ENCODE measurements at places on chromosomes 7 and 10.

- no peak for DNase-seq
Measured at GRCh38 chr7:20010877-20011276, 206.3 kb downstream of the MACC1 start.

GRCh38 chr10:73886085-73886529 lies 11.8 kb upstream of the CAMK2G start:
- DNase-seq: peak; percentile 85

DNA sequence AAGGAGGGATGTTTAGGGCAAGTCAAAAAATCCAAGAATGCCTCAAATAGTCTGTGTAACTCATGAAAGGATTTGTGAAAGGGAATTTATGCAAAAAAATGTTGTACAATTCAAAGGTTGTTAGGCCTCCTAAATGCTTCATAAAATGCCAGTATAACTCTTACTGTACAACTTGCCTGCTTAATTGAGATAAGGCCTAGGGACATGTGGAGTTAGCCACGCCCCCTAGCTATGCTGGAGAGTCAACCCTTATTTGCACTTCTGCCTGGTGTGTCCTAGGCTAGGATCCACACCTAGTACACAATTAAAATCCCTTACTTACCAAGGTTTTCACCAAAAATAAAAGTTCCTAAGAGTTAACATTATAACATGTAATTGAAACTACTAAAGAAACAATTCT lies 77.2 kb downstream of the ZNF680 start:
- no peak for DNase-seq

- no peak for DNase-seq
Measured at GRCh38 chr7:140533394-140533872, 54.1 kb upstream of the MKRN1 start.

DNA sequence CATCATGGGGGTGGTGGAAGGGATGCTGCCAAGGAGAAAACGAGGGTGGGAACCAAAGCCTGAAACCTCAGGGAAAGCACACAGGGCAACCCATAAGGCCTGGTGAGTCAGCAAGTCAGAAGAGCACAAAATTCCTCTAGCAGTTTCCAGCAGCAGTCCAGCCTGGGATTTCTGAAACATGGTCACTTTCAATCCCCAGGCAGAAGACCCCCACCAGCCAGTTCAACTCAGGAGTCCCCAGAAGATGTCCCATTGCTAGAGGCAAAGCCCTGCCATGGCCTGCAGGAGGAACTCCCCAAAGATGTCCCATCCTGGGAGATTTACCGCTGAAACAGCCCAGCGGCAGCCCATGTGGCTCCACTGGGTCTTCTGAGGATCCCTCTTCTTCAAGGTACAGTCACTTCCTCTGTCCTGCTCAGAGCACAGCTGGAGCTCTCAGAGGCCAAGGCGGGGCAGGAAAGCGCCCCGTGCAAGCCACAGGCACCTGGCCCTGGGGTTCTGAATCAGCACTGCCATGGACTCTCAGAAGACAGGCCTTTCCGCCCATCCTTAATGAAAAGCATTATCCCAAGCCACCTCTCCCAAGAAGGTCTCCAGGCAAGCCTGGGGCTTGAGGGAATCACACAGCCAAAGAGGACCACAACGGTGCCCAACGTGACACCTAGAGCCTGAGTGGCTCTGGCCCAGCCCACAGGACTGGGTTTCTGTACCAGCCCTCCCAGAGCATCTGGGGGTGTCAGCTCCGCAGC lies 196.9 kb downstream of the GRID1 start:
- DNase-seq: no peak

GRCh38 chr10:131689954-131690757 lies 210.7 kb upstream of the PPP2R2D start:
- DNase-seq: no peak

DNA sequence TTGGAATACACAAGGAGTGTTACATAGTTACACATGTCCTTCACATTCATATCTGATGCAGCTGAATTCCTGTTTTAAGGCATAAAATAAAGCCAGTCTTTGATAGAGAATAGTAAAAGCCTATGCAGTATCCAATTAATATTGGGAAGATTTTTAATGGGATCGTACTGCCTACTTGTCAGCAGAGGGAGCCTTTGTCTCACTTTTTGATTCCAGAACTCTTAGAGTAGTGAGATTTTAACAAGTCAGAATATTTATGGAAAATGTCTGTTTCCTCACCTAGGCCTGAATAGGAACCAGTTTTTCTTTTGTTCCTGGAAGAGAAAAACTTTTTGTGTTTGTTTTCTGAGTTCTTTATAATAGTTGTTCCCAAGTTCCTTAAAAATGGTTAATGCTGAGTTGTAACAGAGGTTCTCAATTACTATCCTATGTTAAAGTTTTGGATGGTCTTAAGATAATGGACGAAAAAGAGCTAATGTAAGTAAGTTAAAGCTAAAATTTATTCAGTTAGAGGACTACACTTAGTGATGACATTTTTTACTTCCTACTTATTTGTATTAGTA lies 114.0 kb downstream of the BBS9 start:
- DNase-seq: no peak

DNA sequence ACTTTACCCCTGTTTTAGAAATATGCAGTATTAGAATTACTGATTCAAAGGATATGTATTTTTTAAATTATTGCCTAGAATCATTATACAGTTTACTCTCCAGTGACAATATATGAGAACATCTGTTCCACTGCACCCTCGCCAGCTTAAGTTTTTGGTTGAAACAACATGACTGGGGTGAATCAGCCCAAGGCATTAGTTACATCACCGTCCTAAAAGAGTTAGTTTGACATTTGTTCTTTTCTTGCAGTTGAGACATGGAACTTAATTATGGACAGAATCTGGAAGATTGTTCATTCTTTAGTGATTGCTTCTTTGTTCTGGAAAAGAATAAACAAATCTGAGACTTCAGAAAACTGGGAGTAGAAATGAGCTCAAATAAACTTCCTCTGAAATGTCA lies 167.3 kb upstream of the DKK1 start:
- DNase-seq: no peak

GRCh38 chr10:91980319-91980718 lies 56.7 kb downstream of the BTAF1 start:
- no peak for DNase-seq

DNA sequence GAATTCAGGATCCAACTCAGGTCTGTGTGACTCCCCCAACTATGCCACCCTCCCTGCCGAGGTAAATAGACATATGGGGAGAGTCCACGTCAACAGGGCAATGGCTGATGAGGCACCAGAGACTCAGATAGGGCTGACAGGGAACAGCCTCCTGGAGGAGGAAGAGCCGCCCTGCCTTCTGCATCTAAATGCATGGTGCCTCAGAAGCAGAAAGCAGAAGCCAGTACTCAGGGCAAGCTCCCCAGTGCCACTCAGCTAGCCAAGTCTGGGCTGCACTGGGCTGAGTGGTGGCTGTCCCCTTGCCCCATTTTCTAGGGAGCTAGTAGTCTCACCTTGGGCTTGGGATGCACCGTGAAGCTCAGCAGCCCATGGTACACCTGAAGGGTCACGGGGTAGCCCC lies 11.0 kb downstream of the RRP12 start:
- DNase-seq: peak; percentile 30

GRCh38 chr10:88800152-88801125 lies 2.1 kb upstream of the LIPM start:
- no peak for DNase-seq

GRCh38 chr7:142308326-142308725 lies 50.5 kb upstream of the PRSS58 start:
- DNase-seq: no peak

- no peak for DNase-seq
Measured at GRCh38 chr10:112376396-112376790, 2.5 kb downstream of the ACSL5 start.

GRCh38 chr7:127287133-127287532 lies 34.4 kb upstream of the GRM8 start:
- no peak for DNase-seq

DNA sequence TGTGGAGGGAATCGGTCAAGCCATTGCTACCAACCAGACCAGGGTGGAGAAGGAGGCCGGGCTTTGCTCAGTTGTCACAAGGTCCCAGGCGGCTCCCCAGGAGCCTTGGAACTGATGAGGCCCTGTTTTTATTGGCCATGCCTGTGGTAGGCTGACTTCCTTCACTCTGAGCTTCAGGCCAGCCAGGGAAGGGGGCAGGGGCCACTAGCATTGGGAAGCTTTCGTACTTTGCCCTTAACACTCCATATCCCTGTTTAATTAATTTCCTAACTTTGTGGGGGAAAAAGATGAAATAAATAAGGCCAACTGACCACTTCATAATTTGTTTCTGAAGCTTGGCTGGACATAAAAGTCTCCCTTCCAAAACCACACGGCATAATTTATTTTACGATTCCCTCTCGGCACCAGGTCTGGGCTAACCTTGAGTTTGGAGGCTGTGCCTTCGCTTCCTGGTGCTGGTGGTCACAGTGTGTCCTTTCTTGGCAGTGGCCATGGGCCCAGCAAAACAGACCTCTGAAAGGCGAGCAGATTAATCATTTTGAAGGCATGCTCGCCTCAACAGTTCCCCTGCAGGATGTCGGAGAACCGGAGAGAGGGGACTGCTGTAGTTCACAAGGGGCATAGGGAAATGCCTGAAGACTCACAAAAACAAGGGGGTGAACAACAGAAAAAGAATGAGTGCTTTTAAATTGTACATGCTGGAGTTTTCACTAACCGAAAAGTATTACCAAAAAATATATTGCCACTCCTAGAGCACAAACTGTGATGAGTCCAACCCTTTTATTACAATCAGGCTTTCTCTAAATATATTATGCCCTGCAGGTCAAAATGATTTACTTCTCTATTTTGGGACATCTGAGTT lies 966.0 kb downstream of the LRMDA start:
- no peak for DNase-seq

- DNase-seq: no peak
Measured at GRCh38 chr10:113297226-113297625, 255.6 kb upstream of the HABP2 start.

DNA sequence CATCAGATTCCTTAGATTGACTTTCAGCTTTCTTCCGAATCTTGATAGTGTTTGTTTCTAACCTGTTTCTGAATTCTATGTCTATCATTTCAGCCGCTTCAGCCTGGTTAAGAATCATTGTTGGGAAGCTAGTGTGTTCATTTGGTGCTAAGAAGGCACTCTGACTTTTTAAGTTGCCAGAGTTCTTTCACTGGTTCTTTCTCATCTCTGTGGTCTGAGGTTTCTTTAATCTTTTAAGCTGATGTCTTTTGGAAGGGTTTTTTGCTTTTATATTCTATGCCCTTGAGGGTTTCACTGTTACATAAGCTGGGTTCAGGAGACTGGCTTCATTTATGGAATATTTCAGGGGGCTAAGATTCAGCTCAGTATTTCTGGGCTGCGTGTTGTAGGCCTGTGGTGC lies 104.5 kb upstream of the PRSS58 start:
- DNase-seq: no peak

GRCh38 chr10:122245136-122245535 lies 26.0 kb upstream of the BTBD16 start:
- no peak for DNase-seq
